Aortic smooth muscle cell (primary cell): ENCODE measurements at places on chromosomes 5 and 9. TPM values are rescaled to one million over a fixed set of nuclear protein-coding genes. Genes with fewer than 3 reads are reported as not detected.

The LCN6 gene
- not detected in 2 replicates for total RNA-seq

The PTGES gene
- 1.9 and 4.4 TPM in 2 replicates for total RNA-seq

The TAF11L10 gene
- total RNA-seq: not detected in 2 replicates

The CCDC112 gene
- total RNA-seq: 5.4 and 5.8 TPM in 2 replicates

The IFNA13 gene
- not detected in 2 replicates for total RNA-seq

The RASGRF2 gene
- total RNA-seq: 2.0 and 2.7 TPM in 2 replicates
